ENCODE measurements at places on chromosomes 2 and 18.

DNA sequence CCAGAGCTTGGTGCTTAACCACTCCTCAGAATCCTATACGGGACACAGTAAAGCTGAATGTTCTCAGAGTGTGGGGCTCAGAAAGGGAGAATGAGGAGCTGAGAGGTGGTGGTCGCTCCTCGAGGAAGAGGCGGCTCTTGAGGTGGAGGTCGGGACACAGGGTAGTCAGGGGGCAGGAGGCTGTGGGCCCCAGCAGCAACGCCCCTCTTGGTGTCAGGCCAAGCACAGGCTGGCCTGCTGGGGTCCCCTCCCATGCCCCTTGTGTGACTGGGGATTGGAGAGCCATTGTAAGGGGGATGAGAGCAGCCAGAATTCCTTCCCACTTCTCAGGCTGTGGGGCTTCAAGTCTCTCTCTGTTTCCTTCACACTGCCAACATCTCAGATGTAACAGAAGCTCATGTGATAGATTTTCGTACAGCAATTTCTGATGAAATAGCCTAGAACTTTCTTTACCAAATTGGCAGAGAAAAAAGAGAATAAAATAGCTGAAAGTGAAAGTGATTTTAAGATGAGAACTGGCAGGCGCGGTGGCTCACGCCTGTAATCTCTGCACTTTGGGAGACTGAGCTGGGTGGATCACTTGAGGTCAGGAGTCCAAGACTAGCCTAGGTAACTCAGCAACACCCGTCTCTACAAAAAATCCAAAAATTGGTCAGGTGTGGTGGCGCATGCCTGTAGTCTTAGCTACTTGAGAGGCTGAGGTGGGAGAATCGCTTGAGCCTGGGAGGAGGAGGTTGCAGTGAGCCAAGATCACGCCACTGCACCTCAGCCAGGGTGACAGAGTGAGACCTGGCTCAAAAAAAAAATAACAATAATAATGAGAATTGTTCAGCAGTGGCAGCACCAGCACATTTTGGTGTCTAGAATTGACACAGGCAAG, 61.1 kb upstream of the RPL31 start:
- DNase-seq: peak; percentile 7

- DNase-seq: no peak
Observed at GRCh38 chr2:75600461-75601011, 39.8 kb upstream of the EVA1A start.

DNA sequence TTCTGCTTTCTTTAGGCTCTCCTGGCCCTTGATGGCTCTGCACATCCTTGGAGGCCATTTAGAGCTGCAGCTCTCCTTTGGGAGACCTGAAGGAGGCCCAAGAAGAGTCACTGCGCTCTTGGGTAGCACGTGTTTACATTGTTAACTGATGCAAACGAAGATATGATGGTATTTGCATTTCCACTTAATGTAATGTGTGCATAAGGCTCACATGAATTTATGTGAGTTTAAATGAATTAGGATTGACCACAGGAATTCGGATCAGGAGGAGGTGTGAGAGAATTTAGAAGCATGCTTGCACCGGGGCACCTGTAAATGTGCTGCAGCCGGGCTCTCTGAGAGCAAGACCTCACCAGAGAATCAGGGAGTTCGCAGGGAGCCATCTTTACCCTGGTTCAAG, 7.5 kb downstream of the SH3RF3 start:
- no peak for DNase-seq

- no peak for DNase-seq
Observed at GRCh38 chr2:230871361-230872150, 6.8 kb downstream of the ITM2C start.

- DNase-seq: no peak
Observed at GRCh38 chr2:27150639-27151230, 1.9 kb downstream of the TCF23 start.

All from activated CD4-positive, alpha-beta T cell treated with anti-CD3 and anti-CD28 coated beads, Interleukin-2, Interleukin-6, amounts not matched to agents 100 ng/mL and 50 ng/mL, durations not matched to agents 16 hours and 8 hours (primary cell).